ENCODE measurements at places on chromosomes 1 and 21.

DNA sequence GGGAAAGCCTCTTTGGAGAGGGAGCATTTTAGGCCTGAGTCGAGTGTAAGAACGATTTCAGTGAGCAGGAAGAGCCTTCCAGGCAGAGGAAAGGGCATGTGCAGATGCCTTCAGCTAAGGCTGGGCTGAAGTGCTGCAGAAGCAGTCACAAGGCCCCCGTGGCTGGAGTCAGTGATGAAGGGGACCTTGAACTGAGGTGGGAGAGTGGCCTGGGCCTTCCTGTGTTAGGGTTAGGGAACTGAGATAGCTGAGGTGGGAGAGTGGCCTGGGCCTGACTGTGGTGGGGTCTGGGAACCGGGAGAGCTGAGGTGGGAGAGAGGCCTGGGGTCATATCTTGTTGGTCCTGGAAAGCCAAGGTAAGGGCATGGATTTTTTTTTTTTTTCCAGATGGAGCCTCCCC is 50.9 kb upstream of the ETV3 start:
- DNase-seq, result no peak

DNA sequence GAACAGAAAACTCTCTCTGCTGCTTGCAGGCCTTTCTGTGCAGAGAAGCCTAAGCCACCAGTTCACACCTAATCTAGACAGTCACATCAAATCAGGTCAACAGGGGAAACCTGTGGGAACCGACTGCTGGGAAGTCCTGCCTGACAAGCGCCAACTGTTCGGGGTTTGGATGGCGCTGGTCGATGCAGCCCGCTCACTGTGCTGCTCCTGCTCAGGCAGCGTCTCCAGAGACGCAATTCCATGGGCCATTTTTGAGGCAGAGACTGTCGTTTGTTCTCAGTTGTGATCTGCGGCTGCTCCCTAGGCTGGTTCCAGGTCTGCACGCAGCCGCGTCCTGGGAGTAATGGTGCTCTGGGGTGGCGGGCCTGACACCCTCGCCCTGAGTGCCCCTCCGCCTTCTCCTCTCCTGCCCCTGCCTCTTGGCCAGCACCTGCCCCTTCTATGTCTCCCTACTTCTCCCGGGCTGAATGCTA is 1.4 kb downstream of the AGT start:
- DNase-seq, result no peak

GRCh38 chr21:39071623-39072214 is 111.5 kb downstream of the PSMG1 start:
- DNase-seq, result no peak

DNA sequence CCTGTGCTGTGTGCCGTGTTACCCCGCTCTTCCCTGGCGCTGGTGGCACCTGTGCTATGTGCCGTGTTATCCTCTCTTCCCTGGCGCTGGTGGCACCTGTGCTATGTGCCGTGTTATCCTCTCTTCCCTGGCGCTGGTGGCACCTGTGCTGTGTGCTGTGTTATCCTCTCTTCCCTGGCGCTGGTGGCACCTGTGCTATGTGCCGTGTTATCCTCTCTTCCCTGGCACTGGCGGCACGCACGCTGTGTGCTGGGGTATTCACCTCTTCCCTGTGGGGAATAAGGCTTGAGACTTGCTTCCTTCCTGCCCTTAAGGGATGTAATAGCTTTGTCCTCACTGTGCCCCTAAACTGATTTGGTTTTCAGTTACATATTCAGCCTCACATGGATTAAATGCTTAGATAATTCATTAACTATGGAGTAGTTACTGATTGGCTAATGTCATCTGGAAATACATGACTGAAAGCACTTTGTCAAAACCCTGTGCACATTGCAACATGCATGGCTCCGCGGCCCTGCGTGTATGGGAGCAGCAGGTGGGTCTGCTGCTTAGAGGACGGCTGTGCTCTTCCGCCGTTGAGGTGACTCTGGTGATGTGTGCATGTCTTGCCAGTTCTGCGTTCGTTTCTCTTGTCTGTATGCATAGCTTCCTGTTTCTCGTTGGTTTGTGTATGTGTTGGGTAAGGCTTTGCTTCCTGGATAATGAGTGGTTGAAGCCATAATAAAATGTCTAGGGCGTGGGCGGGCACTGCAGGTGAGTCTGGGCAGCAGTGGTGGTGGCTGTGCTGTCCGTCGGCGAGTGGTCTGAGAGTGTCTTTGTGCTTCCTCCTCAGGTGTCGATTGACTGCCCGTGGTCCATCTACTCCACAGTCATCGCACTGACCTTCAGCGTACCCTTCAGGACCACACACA is 17.9 kb upstream of the PWP2 start:
- DNase-seq, result no peak

GRCh38 chr1:67713057-67713846 is 28.3 kb downstream of the GADD45A start:
- no peak for DNase-seq

GRCh38 chr1:31586376-31587327 is 10.3 kb downstream of the TINAGL1 start:
- no peak for DNase-seq

- DNase-seq, result peak; percentile 59
Observed at GRCh38 chr1:58727364-58727763, 27.5 kb upstream of the MYSM1 start.

DNA sequence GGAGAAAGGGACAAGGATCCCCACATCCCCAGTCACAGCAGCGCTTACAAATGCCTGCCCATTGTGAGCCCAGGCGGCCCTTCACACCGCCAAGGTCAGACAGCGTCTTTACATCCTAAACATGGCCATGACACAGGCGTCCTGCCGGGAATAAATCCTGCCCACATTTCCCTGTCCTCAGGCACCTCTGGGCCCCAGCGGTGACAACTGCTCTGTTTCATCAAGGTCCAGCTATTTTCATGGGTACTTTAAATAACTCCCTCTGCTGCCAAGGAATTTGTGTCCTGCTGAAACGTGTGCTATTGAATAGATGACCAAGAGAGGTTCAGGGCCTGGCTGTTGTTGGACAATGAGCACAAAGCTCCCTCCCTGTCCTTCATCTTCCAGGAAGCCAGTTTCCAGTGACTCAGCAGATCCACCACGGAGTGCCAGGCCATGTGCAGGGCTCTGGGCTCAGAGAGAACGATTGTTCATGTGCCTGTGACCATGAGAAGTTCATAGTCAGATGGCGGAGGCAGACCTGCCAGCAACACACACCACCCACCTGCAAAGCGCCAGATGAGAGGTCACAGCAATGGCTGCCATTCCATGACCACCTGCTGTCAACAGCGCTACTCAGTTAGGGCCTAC is 195.8 kb downstream of the MATN1 start:
- DNase-seq, result no peak
